Activated naive CD4-positive, alpha-beta T cell treated with anti-CD3 and anti-CD28 coated beads, Interleukin-2, amount 10 ng/mL, durations not matched to agents 5 hours and 36 hours (primary cell): ENCODE measurements at places on chromosomes 12 and 14. TPM values are rescaled to one million over a fixed set of nuclear protein-coding genes. Genes with fewer than 3 reads are reported as not detected.

The AQP5 gene
- not detected for total RNA-seq

The ACRBP gene
- total RNA-seq, result 1.6 TPM

The NKX2-1 gene
- total RNA-seq, result not detected

The CLEC4A gene
- 1.3 TPM for total RNA-seq

The ERBB3 gene
- 1.7 TPM for total RNA-seq

The BMAL2 gene
- 12.1 TPM for total RNA-seq

The KRT74 gene
- not detected for total RNA-seq

The SYNDIG1L gene
- total RNA-seq, result not detected

The PRPF39 gene
- total RNA-seq, result 39.6 TPM

The CLEC7A gene
- not detected for total RNA-seq

The PPFIA2 gene
- not detected for total RNA-seq

The IQSEC3 gene
- 1.1 TPM for total RNA-seq

The LRP6 gene
- 2.3 TPM for total RNA-seq

The KRT73 gene
- 4.5 TPM for total RNA-seq

The MTERF2 gene
- total RNA-seq, result 6.6 TPM

The NDRG2 gene
- total RNA-seq, result 12.3 TPM

The CIROP gene
- not detected for total RNA-seq

The BCL2L14 gene
- 13.3 TPM for total RNA-seq

The ANHX gene
- total RNA-seq, result not detected

The KRT2 gene
- total RNA-seq, result not detected

The KHNYN gene
- total RNA-seq, result 78.6 TPM

The PROX2 gene
- total RNA-seq, result not detected

The OTX2 gene
- not detected for total RNA-seq

The RBMS2 gene
- total RNA-seq, result 2.3 TPM

The BIN2 gene
- total RNA-seq, result 240 TPM

The ACVRL1 gene
- not detected for total RNA-seq

The COCH gene
- total RNA-seq, result 1.1 TPM

The IL22 gene
- not detected for total RNA-seq

The KRT5 gene
- not detected for total RNA-seq

The PZP gene
- not detected for total RNA-seq

The DNAI7 gene
- total RNA-seq, result not detected
